ENCODE measurements at places on chromosomes 12 and 14. TPM values are rescaled to one million over a fixed set of nuclear protein-coding genes. Genes with fewer than 3 reads are reported as not detected.

IAPP gene
- total RNA-seq: not detected

KLRC2 gene
- total RNA-seq: not detected

TAS2R10 gene
- under 0.01 TPM for total RNA-seq

BRAP gene
- total RNA-seq: 20.9 TPM

DPPA3 gene
- total RNA-seq: not detected

DTX1 gene
- total RNA-seq: under 0.01 TPM

LRFN5 gene
- 0.19 TPM for total RNA-seq

NYNRIN gene
- total RNA-seq: 6.8 TPM

All from regular cardiac myocyte (primary cell).